NCI-H526 (cell line): ENCODE measurements at places on chromosomes 4 and X.

DNA sequence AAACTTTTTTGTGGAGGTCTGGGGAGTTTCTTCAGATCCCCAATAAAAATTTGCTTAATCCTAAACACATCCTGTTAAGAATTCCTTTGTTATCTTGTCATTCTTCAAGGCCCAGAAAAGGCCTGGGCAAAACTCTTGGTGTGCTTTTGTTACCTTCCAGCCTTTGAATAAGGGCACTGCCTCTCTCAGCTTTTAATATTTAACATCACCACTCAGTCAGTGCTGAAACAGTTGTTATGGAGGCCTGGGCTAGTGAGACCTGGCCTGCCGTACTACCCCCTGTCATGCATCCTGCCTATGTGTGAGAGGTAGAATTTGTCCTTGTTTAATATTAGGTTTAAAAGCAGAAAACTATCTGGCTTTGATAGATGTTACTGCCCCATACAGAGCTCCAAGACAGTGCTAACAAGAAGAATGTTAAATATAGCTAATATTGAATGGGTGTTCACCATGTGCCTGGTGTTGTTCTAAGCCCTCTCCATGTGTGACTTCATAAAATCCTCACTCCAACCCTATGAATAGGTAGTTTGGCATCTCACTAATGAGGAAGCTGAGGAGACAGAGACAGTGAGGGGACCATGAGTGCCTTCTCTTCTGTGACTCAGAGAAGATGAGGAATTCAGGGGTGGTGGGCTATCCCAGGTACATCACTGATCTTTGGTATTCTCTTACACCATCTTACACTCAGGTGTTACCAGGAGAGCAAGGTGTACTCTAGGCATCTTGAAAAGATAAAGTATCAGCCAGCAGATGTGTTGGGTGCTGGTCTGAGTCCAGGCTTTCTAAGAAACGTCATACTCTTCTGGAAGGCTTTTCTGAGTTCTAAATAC is 6.2 kb downstream of the PPP1R2C start:
- DNase-seq = no peak

DNA sequence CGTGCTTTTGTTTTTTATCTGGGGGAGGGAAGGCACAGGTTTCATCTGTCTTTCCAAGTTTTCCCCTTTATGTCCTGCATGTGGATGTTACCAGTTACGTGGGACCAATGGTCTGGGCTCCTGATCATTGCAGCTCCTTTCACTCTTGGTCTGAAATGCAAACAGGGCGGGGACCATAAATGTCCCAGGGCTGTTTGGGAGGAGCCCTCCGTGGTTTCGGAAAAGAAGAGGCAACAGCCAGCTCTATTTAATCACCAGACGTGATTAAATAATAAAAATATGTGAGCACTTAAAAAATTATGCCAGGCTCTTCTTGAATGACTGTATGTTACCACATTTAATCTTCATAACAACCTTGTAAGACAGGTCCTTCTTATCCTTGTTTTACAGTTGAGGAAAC is 30.8 kb upstream of the C1GALT1C1 start:
- DNase-seq = no peak

GRCh38 chr4:78776729-78777575 is 802 bp downstream of the BMP2K start:
- DNase-seq = peak; percentile 59

GRCh38 chr4:43330288-43330687 is 437.8 kb downstream of the GRXCR1 start:
- no peak for DNase-seq

DNA sequence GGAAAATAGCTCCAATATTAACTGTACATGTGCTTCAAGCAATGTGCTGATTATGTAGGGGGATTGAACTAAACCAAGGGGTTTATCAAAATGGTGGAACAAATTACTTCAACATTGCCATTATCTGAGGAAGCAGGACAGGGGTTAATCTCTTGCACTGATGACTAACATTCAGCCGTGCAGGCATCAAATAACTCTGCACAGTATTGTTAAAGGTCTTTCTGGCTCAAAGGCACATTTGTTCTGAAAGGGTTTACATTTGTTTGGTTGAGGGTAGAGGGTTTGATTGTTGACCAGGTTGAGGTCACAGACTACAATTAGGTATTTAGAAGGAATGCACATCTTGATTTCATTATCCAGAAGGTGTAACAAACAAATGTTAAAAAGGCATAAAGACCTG is 32.2 kb upstream of the CCSER1 start:
- no peak for DNase-seq

DNA sequence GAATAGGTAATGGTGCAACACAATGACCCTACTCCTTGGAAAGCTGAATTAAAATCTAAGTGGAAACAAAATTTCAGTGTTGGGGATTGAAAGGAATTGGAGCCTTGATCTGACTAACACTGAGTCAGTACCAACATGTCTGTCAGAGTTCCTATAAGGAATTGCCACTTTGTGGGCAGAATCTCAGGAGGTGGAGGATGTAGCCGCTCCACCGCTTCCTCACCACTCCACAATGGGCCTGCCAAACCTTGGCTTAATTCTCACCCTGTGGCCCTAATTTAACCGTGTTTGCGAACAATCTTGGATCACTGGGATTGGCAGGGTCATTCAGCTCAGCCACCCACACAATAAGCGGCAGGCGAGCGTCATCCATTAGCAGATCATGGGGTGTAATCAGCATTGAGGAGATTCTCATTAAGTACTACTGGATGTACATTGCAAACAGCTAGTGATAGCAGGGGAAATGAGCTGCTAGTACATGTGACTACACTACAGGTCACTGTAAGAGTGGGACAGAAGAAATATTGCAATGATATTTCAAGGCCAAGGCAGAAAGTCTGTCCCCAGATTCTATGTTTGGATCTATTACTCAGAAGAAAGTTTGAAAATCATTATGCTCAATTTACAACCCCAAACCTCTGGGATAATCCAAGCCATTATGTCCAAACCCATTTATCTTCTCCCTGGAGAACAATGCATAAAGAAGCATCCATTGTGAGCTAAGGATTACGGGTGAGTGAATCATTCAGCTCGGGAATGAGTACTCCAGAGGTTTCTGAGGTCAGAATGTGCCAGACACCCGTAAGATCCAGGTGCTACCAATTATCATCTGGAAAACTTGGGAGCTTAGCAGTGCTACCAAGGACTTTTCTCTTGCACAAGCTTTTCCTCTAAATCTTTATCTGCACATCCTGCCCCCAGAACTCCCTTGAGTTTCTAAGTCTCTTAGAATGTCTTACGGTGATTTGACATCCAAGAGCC is 5.8 kb downstream of the SRPX start:
- DNase-seq = no peak

DNA sequence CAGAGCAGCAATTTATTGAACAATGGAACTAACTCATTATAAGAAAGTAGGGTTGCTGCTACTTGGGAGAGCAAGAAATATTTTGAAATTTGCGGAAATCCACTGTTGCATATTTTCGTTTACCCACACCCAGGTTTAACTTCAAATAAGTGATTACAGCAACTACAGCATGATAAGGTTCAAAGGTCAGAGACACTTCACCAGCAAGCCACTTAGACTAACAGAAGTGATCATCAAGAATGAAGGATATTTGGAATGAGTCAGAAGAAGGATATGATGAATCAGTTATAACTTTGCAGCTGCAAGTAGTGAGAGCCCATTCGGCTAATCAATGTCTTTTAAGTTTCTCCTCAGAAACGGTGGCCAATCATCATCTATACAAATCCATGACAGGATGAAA is 199.3 kb downstream of the TMA16 start:
- DNase-seq = no peak

GRCh38 chrX:42759881-42760280 is 18.1 kb downstream of the PPP1R2C start:
- no peak for DNase-seq

GRCh38 chr4:114807759-114808404 is 209.3 kb downstream of the UGT8 start:
- DNase-seq = peak; percentile 49

- DNase-seq = peak; percentile 42
Measured at GRCh38 chr4:142875117-142875516, 29.0 kb upstream of the INPP4B start.

DNA sequence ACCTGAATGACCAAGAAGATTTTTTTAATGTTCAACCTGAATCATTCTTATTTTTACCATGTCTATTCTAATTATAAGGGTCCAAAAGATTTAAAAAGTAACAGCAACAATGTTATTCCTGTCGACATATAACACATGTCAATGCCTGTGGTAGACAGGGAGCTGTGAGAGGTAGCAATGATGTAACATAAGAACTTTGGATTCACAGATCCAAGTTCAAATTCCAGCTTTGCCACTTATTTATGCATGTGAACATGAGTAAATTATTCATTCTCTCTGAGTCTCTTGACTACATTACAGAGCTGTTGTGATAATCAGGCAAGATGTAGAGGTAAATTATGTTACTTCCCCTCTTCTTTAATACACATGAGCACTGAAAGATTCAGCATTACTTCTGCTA is 54.5 kb downstream of the KLHL8 start:
- peak; percentile 19 for DNase-seq

- DNase-seq = no peak
Measured at GRCh38 chr4:70177090-70177489, 18.4 kb upstream of the ODAM start.

GRCh38 chr4:112328734-112329130 is 31.6 kb downstream of the ALPK1 start:
- DNase-seq = no peak

DNA sequence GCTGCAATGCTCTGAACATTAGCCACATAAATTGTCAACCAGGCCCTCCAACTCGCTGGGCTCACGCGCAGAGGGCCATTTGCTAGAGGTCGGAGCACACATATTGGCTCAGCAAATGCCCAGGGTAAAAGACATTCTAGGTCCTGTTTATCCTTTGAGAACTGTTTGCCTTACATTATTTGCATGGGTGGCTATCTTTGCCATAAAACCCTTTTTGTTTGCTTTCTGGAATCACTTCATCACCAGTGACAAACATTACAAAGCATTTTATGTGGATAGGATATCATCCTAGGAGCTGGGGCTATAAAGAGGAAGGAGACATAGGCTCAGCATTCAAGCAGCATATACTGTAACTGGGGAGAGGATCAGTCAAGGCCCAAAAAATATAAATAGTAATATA is 149.2 kb upstream of the RAI2 start:
- peak; percentile 79 for DNase-seq

- DNase-seq = no peak
Measured at GRCh38 chr4:113317523-113317922, 268.1 kb downstream of the ANK2 start.

DNA sequence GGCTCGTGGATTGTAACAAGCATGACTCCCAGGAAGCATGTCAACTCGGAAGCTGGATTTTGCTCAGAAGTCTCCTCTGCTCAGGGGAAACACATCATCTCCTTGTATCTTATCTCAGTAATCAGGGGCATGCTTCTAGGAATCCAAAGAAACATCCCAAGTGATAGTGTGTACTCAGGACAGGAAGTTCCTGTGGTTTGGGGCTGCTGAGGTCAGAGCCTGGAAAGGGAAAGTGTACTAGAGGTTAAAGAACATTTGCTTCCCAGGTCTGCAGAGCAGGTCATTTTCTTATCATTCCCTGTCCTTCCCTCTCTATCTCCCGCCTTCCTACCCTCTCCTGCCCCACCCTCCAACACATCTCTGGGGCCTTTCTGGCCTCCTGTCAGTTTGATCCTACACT is 38.8 kb downstream of the SLC34A2 start:
- no peak for DNase-seq

GRCh38 chr4:83252782-83253405 is 31.7 kb downstream of the COQ2 start:
- DNase-seq = peak; percentile 32

DNA sequence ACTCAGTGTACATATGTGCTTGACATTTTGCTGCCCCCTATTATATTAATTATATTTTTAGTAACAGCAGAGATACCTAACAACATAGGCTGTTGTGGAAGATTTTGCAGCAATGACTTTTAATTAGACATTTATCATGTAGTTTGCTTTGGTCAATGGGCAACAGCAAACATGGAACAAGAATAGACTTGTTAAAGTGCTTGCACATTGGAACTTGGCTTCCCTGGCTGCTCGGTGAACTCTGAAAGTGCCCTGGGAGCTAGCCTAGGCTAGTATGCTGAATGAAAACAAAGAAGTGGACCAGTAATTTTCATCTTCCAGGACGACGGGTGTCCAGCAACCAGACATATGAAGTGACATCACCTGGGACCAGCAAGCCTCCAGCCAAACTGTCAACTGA is 1157.1 kb downstream of the ARAP2 start:
- DNase-seq = peak; percentile 24

DNA sequence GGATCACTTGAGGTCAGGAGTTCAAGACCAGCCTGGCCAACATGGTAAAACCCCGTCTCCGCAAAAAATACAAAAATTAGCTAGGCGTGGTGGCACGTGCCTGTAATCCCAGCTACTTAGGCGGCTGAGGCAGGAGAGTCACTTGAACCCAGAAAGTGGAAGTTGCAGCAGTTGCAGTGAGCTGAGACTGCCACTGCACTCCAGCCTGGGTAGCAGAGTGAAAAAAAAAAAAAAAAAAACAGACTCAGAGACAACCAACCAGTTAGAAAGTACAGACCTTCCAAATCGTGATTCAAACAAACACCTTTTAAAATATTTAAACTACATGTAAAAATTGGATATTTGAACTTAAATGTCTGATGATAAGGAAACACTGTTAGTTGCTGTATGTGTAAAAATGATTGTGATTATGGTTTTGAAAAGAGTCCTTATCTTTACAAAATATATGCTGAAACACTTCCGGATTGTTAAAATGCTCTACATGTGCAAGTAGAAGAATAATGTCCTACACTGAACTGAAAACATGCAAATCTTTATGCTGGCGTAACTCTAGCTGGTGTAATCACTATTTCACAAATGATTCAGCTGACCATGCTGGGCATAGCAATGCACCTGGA is 37.8 kb downstream of the SH3KBP1 start:
- peak; percentile 79 for DNase-seq
